CD4-positive, alpha-beta memory T cell (primary cell): ENCODE measurements at places on chromosomes 2 and 18. TPM values are rescaled to one million over a fixed set of nuclear protein-coding genes. Genes with fewer than 3 reads are reported as not detected.

GRCh38 chr18:53417003-53417402, 807.5 kb downstream of the MBD2 start:
- DNase-seq = no peak

DNA sequence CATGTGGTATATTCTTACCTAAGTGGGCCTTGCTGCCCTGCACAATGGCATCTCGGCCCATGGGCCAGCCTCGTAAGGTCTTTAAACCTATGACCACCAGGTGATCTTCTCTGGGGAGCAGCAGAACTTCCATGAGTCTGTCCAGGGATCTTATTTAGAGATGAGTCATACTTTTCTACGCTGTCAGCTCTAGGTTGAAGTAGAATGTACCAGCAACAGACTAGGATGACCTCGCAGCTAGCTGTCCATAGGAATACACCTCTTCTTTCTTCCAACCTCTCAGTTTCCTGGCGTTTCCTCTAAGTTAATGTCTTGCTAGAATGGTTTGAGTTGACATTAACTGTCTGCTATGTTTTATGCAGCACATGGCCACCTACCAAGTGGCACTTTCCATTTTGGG, 15.6 kb upstream of the CXCR4 start:
- no peak for DNase-seq

GRCh38 chr2:239246723-239247122, 154.1 kb downstream of the HDAC4 start:
- no peak for DNase-seq

The FAM117B gene
- 26.2 TPM for total RNA-seq

GRCh38 chr18:9103376-9103873, 926 bp downstream of the NDUFV2 start:
- peak; percentile 47 for DNase-seq

The DNAJC5G gene
- total RNA-seq = not detected

DNA sequence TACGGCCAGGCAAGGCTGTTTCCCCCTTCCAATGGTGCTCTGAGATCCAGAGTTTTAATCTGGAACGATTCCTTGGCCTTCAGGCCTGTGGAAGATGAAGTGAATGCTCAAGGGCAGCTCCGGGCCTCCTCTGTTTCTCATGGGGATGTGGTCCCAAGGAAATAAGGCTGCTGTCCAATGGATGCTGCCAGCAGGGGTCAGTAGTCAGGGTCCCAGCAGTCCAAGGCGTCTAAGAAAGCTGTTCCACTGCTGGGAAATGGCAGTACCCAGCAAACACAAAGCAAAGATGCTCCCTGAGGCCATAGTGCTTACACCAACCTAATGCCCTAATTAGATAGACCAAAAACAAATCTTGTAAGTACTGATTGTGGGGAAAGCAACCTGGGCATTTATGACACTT, 12.5 kb downstream of the NMS start:
- DNase-seq = no peak

The CLEC4F gene
- total RNA-seq = not detected

DNA sequence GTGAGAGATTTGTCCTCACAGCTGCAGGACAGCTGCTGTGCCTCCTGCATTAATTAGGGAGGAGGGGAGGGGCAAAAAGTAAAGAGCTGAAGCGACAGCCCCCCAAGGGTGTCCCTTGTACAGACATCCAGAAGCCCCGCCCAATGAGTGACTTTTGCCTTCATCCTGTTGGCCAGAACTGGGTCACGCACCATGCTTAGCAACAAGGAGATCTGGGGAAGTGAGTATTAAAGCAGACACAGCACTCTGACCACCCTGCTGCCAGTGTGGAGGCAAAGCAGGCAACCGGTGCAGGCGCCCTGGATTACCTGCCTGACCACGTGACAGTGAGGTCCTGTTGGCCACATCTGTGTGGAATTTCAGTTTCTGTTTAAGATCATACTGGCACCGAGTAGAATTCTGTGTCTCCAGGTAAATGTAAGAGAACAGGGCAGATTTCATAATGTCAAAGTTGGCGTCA, 21.5 kb upstream of the BIN1 start:
- no peak for DNase-seq

The GPR45 gene
- not detected for total RNA-seq

The SP140L gene
- total RNA-seq = 102 TPM

DNA sequence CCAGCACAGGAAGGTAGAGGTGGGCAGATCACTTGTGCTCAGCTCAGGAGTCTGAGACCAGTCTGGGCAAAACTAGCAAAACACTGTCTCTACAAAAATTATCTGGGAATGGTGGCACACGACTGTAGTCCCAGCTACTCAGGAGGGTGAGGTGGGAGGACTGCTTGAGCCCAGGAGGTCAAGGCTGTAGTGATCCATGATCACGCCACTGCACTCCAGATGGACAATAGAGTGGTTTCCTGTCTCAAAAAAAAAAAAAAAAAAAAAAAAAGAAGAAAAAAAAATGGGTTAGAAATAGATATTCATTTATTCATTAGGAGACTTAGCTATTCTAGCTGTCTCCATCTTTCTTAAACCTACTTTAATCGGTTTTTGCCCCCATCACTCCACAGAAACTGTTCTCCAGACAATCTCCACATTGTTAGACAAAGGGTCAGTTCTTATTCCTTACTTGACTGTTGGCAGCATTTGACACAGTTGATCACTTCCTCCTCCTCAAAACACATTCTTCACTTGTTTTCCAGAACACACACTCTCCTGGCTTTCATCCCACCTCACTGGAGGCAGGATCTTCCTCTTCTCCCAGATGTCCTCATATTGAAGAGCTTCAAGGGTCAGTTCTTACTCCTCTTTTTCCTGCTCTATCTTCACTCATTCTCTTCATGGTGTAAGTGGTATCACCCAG, 103.1 kb downstream of the DTNB start:
- no peak for DNase-seq

The PDE1A gene
- total RNA-seq = not detected

DNA sequence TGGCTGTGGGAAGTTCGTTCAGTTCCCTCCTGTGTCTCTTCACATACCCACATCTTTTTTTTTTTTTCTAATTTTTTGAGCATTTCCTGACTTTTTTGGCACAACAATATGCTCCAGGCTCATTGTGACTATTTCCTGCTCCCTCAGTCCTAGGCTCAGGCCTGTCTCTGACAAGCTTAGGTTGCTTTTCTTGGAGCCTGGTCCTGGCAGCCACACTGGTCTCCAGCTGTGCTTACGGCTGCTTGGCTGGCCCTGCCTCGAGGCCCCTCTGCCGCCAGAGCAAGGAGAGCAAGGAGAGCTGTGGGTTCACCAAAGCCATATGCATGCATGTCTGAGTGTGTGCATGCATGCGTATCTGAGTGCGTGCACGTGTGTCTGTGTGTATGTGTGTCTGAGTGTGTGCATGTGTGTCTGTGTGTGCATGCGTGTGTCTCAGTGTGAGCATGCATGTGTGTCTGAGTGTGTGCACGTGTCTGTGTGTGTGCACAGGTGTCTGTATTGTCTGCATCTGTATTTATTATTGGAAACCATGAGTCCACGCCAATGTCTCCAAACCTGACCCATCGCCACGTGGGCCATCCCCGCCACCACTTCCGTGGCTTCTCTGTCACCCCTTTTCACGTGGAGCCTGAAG, 766.1 kb upstream of the SALL3 start:
- DNase-seq = no peak

The RGPD3 gene
- 0.47 TPM for total RNA-seq

The NT5C1B gene
- total RNA-seq = not detected

The HNMT gene
- total RNA-seq = 0.32 TPM

- DNase-seq = no peak
These were observed 210.9 kb upstream of the SMAD7 start for GRCh38 chr18:49161627-49162026.

The AQP12B gene
- total RNA-seq = not detected

DNA sequence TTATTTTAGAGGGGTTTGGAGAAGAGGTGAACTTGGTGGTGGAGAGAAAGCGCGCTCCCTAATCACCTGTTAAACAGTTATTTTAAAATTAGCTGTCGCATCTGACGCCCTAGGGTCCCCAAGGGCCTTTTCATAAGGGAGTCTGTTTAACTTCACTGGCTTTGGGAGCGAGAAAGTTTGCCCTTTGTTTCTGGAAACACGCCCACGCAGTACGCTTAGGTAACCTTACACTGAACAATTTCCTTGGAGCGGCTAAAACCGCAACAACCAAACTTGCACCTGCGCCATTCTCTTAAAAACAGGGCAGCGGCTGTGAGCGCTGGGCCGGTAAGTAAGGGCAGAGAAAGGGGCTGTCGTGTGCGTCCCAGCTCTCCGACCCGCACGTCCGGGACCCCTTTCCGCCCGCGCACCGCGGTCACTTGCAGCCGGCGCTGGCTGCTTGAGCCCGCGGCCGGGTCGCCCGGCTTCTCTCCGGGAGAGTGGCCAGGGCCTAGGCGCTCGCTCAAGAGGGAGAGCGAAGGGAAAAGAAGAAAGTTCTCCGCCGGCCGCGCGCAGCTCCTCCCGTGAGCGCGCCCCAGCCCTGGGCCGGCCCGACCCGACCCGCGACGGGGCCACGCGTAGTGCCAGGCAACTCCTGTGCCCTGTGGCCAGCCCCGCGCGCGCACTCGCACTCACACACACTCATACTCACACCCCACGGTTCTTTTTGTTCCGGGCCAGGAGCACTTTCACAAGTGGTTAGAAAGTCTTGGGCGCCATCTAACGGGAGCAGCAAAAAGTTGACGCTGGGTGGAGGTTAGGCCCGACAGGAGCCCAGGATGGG, 19.2 kb downstream of the POU3F3 start:
- DNase-seq = no peak

DNA sequence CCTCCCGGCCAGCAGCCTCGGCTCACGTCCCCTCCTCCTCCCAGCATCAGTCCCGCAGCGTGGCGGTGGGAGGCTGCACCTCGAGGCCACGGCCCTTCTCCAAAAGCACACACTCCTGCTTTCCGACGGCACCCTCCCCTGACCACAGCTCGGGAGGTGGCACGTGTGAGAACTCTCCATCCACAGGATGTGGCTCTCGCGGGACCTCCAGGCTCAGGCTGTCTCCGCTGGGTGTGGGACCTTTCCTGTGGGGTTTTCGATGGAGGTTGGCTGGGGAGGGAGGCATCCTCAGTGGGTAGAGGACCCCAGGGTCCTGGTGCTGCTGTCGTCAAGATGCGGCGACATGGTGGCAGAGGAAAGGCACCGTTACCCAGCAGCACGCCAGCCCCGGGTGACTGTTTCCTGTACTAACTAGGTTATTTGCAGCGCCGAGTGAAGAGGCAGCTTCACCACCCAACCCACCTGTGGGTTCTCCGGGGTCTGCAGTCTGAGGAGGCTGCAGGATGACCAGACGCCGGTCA, 42.8 kb upstream of the KCNG2 start:
- DNase-seq = no peak

DNA sequence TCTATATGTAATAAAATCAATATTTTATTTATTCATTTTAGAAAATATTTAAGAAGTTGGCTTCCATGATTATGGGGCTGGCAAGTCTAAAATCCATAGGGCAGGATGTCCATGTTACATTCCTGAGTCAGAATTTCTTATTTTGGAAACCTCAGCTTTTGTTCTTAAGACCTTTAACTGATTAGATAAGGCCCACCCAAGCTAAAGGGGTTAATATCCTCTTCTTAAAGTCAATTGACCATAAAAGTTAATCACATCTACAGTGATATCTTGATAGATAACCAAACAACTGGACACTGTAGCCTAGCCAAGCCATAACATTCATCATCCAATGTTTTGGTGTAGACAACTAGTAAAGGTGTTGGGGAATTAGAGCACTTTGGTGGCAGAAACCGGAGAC, 1035.4 kb upstream of the ZEB2 start:
- DNase-seq = no peak

- DNase-seq = no peak
These were observed 30.7 kb upstream of the PPM1B start for GRCh38 chr2:44137872-44138551.
